SK-N-MC (cell line): ENCODE measurements at places on chromosomes 4 and X.

DNA sequence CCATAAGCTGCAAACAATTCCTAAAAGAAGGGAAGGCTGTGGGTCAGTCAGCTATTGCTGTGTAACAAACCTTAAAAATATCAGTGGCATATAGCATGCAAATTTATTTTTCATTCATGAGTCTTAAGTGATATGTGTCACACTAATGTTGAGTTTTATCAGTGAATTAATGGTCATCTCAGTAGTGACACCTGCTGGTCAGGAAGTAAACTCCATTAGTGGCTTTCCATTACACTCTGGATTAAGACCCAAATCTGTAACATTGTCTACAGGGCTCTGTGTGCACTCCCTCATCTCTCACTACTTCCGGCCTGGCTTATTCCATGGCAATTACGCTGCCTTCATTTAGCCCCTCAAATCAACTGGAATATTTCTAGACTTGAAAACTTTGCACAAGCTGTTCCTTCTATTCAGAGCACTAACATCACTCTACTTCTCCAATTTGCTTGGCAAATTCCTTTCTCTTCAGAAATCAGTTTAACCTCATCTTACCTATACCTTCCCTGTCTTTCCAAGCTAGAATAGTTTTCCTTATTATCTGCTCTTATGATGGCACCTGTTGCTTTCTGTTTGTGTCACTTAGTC is 217.3 kb upstream of the TAPT1 start:
- no peak for DNase-seq

DNA sequence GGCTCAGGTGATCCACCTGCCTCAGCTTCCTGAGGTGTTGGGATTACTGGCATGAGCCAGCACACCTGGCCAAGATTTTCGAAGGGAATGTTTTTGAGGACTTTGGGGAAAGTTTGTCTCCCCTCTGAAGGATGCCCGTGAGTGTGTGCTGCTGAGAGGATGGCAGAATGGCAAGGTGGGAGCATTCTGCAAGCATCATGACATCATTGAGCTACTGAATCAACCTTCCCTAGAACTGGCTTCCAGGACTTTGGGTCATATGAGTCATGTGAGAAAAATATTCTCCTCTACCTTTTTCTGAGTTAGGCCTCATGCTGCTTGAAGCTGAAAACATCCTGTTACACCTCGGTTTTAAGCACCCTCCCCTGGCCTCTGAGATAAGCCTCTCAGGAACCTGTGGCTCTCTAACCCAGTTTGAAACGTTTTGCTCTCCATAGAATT is 31.0 kb downstream of the TMEM131L start:
- no peak for DNase-seq

GRCh38 chr4:4333265-4333706 is 43.2 kb downstream of the ZBTB49 start:
- no peak for DNase-seq

GRCh38 chr4:55297346-55297745 is 48.7 kb upstream of the SRD5A3 start:
- no peak for DNase-seq

GRCh38 chr4:29277381-29277780 is 1442.8 kb upstream of the PCDH7 start:
- DNase-seq = no peak

- no peak for DNase-seq
Observed at GRCh38 chr4:189202182-189202868, 738.3 kb upstream of the FRG1 start.

- DNase-seq = no peak
Observed at GRCh38 chr4:158996669-158997074, 106.2 kb upstream of the RAPGEF2 start.

DNA sequence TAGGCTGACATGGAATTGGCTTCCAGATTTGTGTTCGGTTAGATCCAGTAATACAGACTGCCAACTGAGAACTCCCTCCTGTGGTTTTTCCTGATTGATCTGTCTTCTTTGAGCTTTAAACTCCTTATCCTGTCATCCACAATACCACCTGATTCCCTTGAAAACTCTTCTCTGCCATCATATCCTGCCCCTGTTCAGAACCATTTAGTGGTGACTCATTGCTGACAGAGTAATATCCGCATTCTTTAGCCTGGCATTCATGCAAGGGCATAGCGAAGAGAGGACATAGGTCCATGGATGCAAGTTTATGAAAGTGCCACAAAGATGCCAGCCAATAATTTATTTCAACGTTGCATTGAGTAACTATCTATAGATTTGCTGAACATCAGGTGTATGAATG is 76.6 kb downstream of the ITIH6 start:
- no peak for DNase-seq

DNA sequence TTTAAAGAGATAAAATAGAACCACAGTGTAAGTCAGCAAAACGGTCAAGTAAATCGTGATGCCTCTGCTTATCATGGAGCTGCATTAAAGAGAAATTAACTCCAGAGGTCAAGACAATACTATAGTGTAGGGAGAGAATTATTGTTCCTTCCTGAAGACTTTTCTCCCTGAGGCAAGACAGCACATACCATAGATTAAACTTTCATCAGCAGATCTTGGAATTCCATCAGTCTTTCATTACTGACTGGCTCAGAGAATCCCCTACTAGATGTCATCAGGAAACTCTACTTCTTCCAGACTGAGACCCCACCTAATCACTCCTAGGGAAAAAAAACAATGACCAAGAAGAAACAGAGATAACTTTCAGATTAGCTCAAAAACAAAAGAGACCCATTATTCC is 131.3 kb downstream of the NSUN7 start:
- no peak for DNase-seq

DNA sequence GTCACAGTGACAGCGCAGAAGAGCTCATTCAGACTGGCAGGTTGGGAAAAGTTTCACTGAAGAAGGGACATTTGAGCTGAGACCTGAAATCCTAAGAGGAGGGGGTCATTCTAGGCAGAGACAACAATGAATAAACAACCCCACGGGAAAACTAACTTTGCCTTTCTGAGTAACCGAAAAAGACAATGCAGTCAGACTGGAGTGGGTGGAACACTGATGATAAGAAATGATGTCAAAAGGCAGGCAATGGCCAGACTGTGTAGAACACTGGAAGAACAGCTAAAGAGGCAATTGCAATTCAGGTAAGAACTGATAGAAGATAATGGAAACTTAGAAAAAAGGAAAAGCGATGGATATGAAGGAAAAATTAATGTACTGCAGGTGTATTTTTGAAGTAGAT is 73.8 kb downstream of the CHIC2 start:
- DNase-seq = no peak

- DNase-seq = peak; percentile 52
Observed at GRCh38 chr4:56958111-56958517, 19.3 kb downstream of the NOA1 start.

DNA sequence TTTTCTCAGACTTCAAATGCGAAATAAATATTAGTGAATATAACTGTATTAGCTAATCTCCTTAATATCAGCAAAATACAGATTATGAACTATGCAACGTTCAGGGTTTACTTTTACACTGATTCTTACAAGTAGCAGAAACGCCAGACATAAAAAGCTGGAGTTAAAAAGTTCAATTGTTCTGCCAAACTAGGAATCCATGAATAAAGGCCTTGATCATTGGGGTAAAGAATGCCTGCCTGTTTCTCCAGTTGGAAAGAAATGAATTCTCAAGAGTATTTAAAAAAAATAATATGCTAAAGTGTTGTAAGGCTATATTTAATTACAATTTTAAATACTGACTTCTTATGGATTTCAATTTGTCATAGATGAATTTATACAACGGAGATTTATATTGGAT is 612.2 kb downstream of the DMD start:
- DNase-seq = no peak

DNA sequence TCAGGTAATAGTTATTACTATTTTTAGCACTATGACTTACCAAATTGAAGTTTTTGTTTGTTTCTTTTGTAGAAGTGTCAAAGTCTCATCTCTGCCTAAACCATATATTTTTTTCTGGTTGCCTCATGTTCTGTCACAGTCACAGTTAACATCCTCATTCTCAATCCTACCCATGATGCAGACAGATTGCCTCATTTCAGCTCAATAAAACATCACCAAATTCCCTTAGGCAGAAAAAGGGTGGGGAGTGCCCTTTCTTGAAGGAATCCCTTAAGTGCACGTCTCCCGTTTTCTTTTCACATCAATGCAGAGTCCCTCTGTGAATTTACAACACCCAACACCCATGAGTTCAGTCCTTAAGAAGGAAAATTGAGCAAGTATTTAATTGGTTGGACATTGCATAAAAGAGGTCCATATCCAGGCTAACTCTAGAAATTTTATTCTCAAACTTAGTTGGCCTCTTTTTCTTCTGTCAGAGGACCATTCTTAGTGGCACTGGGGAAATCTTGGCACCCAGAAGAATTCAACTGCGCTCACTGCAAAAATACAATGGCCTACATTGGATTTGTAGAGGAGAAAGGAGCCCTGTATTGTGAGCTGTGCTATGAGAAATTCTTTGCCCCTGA is 103.7 kb upstream of the BMPR1B start:
- DNase-seq = no peak

- no peak for DNase-seq
Observed at GRCh38 chrX:18543738-18544137, 118.3 kb downstream of the CDKL5 start.

GRCh38 chrX:103063918-103064434 is at the start of gene BEX1:
Gene BEX1, minus strand, starts transcription at chrX:103064171. Its CDS starts 897 bp downstream, at chrX:103063274.
- no peak for DNase-seq

DNA sequence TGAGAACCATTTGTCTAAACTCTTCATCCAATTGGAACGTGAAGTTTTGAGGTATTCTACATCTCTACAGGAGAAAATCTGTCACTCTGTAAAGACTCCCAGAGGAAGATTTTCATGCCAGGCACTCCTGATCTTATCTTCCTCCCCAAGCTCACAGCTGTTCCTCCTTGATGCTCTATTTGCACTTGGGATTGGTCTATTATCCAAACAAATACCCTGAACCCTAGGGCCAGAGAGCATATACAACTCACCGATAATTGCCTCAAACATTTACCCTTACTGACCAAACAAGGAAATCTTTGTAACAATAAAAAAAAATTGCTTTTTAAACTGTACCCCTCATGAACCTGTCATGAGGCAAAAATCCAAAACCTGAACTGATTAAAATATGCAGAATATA is 372.7 kb downstream of the SH2D1A start:
- no peak for DNase-seq

GRCh38 chr4:153728660-153729059 is 31.2 kb downstream of the RNF175 start:
- DNase-seq = no peak

DNA sequence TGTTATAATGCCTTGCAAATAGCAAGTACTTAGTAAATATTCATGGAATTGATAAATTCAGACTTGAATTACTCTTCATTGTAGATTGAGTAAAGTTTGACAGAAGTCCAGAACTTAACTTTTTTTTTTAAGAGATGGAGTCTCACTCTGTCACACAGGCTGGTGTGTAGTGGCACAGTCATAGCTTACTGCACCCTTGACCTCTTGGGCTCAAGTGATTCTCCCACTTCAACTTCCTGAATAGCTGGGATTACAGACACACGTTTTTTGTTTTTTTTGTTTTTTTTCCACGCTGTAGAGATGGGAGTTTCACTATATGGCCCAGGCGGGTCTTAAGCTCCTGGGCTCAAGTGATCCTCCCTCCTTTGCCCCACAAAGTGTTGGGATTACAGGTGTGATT is 32.1 kb downstream of the UBE2K start:
- no peak for DNase-seq

- DNase-seq = no peak
Observed at GRCh38 chrX:17456526-17456925, 81.5 kb downstream of the NHS start.

GRCh38 chr4:32251926-32252325 is 1531.8 kb downstream of the PCDH7 start:
- no peak for DNase-seq

DNA sequence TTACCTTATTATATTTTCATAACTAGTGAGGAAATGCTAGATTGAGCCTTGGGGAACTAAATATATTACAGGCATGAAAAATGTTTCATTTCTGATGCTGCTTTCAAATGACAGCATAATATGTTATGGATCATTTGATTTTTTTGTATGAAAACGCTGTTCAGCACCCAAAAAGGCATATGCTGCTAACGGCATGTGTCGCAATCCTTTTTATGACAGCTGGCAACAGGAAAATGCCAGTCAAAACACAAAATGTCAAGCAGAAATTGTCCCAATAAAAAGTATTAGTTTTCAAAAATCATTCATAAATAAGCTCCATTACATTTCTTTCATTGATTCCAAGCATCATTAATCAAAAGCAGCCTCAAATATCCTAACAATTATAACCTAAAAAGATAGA is 1244.5 kb downstream of the PCDH7 start:
- no peak for DNase-seq

DNA sequence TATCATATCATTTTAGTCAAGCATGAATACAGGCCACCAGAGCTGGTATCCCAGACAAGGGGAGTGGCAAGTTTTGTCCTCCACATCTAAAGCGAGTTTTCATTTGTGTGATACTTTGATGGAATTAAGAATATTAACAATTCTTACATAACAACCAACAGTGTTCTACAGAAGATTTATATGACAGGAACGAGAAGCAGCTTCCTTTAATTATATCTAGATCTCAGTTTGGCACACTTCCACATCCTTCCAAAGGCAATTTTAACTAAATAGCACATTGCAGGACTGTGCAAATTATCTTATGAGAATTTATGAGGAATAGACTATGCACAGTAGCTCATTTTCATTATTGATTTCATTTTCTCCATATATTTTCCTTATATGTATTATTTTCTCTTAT is 121.2 kb upstream of the GUCY1A1 start:
- peak; percentile 58 for DNase-seq

- DNase-seq = no peak
Observed at GRCh38 chrX:154443992-154444754, at the start of gene FAM50A. Gene FAM50A, plus strand, starts transcription at chrX:154444141. Its CDS starts 95 bp downstream, at chrX:154444236.

DNA sequence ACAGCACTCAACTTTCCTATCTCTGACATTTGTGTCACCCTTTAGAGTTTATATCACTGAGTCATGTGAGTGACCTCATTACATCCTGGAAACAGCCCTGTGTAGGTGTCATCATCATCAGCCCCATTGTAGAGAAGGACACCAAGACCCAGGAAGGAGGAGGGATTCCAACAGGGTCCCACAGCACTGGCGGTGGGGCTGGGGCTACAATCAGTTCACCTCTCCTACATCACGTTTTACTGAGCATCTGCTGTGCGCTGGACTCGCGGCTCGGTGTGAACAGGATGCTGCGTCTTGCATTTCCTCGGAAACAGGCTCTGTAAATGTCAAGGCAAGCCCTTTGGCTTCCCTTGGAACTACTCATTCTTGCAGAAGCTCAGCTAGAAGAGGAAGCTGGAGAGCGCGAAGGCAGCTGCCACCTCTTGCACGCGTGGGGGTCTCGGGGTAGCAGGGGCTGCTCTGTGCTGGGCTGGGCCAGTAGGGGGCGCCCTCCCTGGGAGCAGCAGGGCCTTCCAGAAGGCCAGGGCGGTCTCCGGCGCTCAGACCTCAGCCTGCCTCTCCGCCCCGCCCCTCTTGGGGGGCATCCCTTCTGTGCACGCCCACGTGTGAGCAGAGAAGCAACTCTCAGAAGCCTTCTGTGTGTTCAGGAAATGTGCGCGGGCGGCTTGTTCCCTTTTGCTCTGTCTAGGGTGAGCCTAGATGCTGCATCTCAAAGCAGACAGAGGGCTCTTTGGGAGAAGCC is 29.0 kb downstream of the REELD1 start:
- no peak for DNase-seq
